ENCODE measurements at places on chromosomes 3 and 15.

- no peak for DNase-seq
Measured at GRCh38 chr3:60363817-60364216, 887.4 kb downstream of the FHIT start.

- DNase-seq = no peak
Measured at GRCh38 chr3:103308921-103309320, 874.1 kb downstream of the ZPLD1 start.

DNA sequence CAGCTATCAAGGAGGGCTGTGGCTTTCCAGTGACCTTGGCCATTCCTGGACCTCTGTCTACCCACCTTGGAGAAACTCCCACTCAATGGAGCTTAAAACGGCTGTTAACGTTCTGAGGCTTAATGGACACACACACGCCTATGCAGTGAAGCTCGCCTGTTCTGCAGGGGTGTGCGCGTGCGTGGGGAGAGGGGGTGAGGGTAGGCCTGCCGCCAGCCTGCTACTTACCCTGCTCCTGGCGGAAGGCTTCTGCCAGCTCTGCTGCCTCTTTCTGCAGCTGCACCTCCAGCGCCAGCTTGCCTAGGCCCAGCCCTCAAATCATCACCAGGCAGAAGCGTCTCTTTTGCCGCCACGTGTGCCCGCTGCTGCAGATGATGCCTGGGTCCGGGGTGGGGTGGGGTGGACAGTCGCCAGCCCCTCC, 23.2 kb upstream of the PARL start:
- DNase-seq = no peak

DNA sequence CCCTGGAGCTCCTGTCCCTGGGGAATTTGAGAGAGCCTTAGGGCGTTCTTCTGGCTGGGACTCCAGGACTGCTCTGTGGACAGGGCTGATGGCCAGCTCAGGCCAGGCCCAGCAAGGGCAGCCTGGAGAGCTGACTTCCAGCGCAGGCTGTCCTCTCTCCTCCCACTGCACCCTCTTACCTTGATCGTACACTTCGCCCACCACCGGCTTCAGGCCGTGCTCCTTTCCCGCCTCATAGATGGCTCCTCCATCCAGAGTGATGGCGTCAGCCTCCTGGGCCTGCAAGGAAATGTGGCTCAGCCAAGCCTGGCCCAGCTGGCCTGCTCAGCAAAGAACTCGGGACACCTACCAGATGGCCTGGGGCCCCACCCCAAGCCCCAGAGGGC, 3.1 kb downstream of the MELTF start:
- DNase-seq = peak; percentile 18

GRCh38 chr15:69628256-69629093, 175.9 kb downstream of the RPLP1 start:
- DNase-seq = peak; percentile 25

GRCh38 chr3:14553871-14554270, 13.7 kb upstream of the GRIP2 start:
- no peak for DNase-seq

- no peak for DNase-seq
Measured at GRCh38 chr3:145983101-145983500, 177.9 kb downstream of the PLOD2 start.

GRCh38 chr3:16079519-16079918, 95.0 kb upstream of the GALNT15 start:
- no peak for DNase-seq

GRCh38 chr3:9229325-9229724, 20.1 kb downstream of the SRGAP3 start:
- no peak for DNase-seq

DNA sequence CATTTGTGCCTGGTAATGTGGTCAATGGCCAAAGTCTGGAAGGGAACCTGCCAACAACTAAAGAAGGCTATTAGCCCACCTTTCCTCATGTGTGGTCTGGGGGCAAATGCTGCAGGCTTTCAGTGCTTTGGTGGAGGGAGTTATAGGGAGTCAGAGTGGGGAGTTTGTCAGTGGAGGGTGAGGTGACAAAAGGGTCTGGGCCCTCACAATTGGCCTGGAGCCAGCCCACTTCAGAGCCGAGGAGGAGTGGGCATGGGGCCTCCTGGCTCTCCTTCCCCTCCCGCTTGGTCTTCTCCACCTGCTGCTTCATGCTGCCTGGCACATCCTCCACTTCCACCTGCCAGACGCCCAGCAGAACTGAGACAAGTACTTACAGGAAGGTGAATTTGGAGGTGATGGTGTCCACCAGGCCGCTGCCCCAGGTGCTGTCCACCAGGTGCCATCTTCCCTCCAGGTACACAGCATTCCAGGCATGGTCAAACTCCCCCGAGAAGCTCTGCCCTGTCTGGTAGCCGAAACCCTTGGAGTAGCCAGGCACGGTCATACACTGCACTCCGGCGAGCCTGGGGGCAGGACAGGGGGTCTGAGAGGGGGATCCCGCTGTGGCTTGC, 40.9 kb downstream of the KY start:
- DNase-seq = peak; percentile 26

DNA sequence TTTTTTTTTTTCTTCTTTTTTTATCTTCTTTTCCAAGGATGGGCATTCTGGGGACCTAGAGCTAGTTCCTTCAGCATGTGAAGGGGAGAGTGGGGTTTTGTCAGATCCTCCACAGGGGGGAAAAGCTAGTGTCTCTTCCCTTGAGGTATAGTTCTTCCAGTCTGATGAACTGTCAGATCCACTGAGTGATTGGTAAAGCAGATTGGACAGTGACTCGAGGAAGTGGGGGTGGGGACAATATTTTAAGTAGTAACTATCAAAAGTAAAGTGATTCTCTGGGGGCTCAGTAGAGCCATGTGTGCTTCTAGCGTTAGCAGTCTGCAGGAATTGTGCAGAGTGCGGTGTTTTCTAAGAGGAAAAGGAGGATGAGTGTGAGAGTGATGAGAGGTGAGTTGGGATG, 62.0 kb upstream of the TRIM71 start:
- DNase-seq = no peak

DNA sequence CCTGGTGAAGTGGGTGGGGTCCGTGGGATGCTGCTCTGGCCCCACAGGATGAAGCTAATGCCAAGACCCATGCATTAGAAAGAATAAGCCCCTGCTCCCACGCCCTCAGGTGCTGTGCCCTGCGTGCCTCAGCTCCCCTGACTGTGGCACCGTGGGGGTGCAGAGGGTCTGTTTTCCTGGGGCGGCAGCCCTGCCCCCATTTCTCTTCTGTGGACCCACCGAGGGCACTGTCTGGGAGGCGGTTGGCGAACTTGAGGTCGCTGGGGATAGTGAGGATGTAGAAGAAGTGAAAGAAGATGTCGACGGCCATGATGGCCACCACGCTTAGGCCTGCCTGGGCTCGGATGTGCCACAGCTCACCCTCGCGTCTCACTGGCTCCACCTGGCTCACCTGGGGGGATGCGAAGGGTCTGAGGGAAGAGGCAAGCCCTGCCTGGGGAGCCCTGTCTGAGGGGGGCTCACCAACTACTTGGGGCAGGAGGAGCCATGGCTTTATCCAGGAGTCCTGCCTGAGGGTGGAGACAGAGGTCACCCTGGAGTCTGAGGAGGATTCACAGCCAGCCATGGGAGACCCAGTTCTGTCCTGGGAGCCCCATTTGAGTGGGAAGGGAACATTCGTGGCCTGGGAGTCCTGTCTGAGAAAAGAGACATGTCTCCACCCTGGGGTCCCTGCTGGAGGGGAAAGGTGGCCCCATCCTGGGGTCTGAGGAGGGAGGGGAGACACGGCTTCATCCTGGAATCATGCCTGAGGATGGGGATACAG, 5.1 kb downstream of the HHATL start:
- no peak for DNase-seq

- DNase-seq = peak; percentile 21
Measured at GRCh38 chr3:181103605-181104004, 114.1 kb upstream of the DNAJC19 start.

DNA sequence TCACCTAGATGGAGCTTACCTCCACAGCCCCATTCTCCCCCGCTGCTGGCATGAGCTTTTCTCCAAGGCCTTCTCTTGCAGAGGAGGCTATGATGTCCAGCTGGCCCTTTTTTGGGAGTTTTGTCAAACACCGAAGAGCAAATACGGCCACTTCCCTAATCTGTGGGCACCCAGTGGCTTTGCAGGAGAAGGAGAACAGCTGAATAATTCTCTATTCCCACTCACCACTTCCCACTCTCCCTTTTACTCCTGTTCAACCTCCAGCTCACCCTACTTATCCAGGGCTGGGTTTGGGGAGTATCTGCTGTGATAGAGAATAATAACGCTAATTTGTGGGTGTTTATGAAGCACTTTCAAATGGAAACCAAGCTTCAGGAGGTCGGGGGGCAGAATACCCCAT, 93.0 kb downstream of the AAGAB start:
- DNase-seq = no peak

DNA sequence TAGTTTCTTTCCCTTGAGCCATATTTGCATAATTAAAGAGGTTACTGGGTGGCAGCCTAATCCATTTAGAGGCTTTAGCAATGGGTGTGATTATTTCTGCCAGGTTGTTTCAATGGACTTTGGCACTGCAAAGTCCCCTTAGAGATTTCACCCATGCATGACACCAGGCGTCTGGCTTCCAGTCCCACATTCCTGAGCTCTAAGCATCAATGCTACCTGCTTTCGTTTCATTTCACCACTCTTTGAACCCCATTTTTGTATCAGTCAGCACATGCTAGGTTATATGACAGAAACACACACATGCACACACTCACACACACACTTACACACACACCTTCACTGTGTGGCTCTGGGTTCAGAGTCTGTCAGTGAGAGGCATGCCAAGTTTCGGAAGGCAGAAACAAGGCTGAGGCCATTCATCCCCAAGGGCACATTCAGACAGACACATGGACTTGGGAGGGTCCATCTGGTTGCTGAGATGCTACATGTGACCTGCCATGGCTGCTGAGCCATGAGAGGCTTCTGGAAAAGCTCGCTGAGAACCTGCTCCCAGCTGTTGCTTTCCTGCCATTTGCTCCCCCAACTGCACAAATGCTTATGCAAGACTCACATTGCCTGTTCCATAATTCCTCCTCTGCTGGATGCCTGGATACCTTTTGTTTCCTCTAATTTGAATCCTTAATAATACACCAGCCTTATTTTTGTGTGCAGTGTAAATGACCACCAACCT, 354.1 kb downstream of the GABRG3 start:
- DNase-seq = no peak

DNA sequence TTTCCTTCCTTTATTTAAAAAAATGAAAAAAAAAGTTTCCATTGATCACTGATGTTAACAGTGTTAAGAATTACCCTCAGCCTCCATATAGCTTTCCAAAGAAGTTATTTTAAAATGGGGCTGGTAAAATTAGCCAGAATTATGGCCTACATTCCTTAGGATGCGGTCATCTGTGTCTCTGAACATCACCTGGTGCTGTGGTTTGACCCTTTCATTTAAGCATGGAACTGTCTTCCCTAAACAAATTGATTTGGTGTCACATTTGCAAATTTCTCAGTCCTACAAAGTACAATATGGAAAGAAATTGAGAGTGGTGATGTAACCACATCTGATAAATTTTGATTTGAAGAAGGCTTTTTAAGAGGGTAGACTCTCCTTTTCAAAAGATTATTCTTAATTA, 40.3 kb upstream of the ZPLD1 start:
- DNase-seq = no peak

DNA sequence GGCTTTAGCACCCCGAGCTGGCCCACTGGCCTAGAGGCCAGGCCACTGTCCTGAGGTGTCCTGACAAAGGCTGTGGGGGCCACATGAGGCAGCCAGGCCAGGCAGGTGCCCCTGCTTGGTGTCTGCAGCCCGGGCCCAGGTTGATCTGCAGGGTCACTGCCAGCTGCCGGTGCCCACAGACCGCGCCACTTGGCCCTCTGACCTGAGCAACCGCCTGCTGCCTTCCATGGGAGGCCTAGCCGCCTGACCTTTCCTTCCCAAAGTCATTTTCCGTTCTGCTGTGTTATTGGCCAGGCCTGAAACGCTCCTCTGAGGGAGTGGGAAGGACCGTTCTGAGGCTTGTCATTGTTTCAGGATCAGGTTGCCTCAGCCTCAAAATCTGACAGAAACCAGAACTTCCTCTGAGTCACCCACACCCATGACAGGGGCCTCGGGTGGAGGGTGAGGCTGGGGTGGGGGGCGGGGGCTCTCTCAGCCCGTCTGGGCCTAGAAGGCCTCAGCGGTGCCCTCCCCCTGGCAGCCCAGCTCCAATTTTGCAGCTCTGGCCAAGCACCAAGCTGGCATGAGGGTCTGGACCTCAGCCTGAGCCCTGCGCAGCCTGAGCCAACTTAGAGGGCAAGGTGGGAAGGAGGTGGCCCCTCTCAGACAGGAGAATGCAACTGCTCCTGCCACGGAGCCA, 140.7 kb upstream of the MEF2A start:
- DNase-seq = no peak

- no peak for DNase-seq
Measured at GRCh38 chr3:146554151-146554760, 9.8 kb upstream of the PLSCR1 start.

GRCh38 chr3:129577925-129578786, 28.3 kb downstream of the PLXND1 start:
- DNase-seq = no peak

GRCh38 chr3:77001062-77001701, 38.7 kb upstream of the ROBO2 start:
- no peak for DNase-seq

GRCh38 chr15:71274448-71274798, 159.2 kb downstream of the THSD4 start:
- DNase-seq = no peak

GRCh38 chr3:23650371-23651140, 155.2 kb upstream of the UBE2E1 start:
- DNase-seq = no peak
